ENCODE measurements at places on chromosomes 3 and 15.

- no peak for DNase-seq
These were observed 19.5 kb downstream of the SIDT1 start for GRCh38 chr3:113551820-113552219.

DNA sequence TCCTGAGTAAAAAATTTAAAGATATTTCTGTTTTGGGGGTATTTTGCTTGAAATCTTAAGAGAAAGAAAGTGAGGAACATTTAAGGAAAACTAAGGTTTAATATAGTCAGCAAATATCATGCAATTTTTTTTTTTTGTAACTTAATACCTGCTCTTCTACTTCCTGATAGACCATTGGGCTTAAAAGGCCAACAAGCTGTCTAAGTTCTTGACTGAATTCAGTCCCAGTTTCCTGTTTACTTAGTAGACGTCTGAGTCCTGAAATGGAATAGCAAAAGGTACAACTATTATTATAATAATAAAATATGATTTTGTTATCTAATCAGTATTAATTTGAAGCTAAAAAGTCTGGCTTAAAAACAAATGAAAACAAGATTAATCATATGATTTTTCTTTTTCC is 37.9 kb downstream of the IQCB1 start:
- no peak for DNase-seq

DNA sequence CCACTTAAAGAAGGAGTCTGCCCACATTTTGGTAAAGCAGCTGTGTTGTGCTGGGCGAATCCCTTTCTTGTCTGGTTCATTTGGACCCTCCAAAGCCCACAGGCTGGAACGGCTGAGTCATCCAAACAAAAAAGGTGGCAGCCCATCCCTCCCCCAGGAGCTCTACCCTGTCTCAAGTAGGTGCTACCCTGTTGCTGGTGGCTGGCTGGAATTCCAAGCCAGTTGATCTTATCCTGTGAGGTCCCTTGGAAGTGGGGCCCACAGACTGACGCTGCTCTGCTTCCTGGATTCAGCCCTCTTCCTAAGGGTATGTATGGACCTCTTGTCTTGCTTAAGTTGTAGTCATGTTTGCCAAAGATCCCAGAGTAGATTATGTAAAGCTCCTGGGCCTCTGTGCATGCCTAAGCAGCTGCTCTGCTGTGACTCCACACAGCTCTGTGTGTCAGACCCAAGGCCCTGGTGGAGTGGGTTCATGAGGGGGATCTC is 44.5 kb downstream of the CCR1 start:
- DNase-seq = no peak

GRCh38 chr15:52171807-52172206 is 19.4 kb downstream of the GNB5 start:
- DNase-seq = no peak

- no peak for DNase-seq
These were observed 2.1 kb downstream of the MAGI1 start for GRCh38 chr3:66036586-66037148.

DNA sequence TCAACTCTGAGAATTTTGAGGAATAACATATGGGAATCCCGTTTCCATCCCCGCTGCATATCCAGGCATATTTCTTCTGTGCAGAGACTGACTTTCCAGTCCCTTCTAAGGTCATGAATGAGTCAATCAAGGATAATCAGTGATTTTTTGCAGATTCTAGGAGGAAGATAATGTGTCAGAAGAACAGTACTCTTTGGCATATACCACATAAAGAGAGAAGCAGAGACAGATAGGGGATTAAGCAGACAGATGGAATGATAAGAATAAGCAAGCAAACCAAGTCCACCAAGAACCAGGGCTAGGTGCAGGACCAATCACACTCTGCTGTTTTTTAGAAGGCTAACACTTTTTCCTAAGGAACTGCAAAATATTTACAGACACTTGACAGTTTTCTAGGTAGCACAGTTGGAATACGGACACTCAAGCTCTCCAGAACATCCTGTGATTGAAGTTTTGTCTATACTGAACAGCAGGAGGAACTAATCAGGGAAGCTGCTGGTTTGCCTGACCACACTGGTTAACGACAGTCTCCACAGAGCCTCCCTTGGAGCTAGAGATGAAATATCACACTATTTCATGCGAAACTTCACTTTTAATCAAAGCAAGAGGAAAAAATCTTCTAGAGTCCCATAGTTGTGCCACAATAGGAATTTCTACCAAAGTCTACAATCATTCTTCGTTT is 450.0 kb upstream of the KCNMB2 start:
- DNase-seq = no peak

- DNase-seq = no peak
These were observed 174.7 kb downstream of the CD47 start for GRCh38 chr3:107916171-107916570.

DNA sequence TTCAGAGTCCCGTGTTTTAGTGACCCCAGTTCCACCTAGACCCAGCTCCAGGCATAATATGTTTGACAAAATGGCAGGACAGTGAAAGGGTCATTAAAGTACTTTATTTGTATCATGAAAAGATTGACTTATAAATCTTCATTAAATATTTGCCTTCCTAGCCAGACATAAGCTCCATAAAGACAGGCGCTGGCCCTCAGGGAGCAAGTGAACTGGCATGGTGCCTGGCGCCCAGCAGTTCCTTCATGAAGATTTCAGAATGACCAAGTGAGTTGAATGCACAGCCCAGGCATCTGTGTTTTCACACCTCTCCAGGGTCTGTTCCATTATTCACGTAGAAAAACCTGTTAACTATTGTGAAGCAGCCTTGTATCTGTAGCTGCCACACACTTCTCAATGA is 166.2 kb downstream of the GAP43 start:
- DNase-seq = no peak

- DNase-seq = no peak
These were observed 16.9 kb upstream of the PRKCI start for GRCh38 chr3:170205302-170205701.

GRCh38 chr15:97076011-97076410 is 745.5 kb downstream of the NR2F2 start:
- DNase-seq = no peak

DNA sequence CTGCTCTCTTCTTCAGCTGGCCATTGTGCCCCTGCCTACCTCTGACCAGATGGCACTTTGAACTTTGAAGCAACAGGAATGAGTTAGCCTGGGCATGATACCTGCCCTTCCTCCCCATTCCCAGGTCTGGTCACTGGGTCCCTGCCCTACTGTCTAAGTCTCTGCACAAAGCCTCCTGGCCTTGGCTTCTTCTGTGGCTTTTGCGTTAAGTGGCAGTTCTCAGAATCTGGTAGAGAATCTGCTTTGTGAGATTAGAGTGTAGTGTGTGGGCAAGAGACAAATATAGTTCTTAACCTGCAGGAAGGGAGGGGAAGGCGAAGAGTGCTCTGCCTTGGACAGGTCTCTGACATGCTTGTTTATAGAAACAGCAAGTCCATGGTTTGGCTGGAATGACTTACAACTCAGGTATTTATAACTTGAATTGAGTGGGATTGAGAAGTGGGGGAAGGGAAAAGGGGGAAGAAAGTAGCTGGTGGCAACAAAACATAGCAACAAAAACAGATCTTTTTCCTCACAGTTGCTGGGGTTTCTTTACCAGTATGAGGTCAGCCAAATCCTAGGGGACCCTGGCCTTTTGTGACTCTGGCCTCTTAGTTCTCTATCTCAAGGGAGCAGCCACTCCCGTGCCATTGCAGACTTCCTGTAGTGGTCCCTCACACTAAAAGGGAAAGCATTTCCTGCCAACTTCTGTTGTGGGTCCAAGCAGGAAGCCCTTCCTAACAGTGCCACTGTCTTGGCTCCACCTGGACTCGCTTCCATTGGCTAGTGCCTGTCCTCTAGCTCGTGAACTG is 16.7 kb downstream of the MAPKBP1 start:
- no peak for DNase-seq

DNA sequence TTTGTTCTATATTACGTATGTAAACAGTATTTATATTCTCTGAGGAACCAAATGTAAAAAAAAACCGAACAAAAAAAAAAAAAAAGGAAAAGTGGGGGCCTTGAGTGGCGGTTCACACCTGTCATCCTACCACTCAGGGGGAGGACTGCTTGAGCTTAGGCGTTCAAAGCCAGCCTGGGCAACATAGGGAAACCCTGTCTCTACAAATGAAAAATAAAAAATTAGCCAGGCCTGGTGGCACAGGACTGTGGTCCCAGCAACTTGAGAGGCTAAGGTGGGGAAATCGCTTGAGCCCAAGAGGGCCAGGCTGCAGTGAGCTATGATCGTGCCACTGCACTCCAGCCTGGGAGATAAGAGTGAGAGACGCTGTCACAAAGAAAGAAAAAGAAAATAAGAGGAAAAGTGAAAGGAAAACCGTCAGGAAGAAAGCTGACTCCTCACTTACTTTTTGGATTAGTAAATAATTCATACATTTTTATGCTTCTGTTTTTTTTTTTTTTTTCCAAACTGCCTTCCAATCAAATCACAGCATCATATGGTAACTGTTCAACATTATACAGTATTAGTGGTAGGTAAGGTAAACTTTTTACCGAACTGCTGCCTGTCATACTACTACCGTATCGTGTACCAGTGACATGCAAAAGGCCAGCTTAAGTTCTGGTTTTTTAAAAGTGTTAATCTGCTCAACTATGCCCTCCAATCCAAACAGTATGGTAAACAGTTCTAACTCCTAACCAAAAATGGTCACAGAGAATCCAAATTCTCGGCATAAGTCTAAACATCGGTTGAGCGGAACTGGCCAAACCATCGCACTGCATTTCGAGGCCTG is 1.2 kb downstream of the PHC3 start:
- DNase-seq = no peak

DNA sequence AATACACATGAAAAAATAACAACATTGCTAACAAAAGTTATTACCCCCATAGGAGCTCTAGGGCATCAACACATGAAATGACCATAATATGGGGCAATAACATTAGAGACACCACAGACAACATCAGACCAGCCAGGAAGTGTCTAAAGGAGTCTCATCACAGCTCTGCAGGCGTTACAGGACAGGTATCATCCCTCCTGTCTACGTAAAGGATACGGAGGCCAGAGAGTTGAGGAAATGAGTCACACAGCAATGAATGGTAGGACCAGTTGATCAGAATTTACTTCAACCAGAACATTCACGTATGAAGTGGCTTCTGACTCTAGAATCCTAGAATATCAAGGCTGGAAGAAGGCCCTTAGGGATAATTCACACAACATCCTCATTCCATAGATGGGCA is 1.8 kb downstream of the NME9 start:
- DNase-seq = no peak

- DNase-seq = no peak
These were observed 16.1 kb upstream of the CACNA1D start for GRCh38 chr3:53478166-53478830.

DNA sequence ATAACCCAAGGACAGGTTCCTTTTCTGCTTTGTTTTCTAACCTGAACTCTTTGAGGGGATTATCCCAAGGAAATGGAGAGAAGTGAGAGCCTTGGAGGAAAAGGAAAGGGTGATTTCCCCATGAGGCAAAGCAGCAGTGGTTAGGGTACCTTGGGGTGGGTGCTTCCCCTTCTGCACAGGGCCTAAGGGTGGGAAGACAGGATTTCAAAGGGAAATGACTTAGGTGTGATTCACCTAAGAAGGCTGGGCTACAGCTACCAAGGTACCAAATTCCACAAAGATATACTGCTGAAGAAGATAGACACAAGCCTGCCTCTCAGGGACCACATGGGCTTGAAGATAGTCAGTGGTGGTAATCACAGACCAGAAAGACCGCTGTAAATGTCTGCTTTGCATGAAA is 325.3 kb upstream of the DPH6 start:
- DNase-seq = no peak

GRCh38 chr3:108406661-108407206 is 103.7 kb downstream of the MYH15 start:
- no peak for DNase-seq

- DNase-seq = no peak
These were observed 200.9 kb downstream of the ATP8B4 start for GRCh38 chr15:49918121-49918520.

DNA sequence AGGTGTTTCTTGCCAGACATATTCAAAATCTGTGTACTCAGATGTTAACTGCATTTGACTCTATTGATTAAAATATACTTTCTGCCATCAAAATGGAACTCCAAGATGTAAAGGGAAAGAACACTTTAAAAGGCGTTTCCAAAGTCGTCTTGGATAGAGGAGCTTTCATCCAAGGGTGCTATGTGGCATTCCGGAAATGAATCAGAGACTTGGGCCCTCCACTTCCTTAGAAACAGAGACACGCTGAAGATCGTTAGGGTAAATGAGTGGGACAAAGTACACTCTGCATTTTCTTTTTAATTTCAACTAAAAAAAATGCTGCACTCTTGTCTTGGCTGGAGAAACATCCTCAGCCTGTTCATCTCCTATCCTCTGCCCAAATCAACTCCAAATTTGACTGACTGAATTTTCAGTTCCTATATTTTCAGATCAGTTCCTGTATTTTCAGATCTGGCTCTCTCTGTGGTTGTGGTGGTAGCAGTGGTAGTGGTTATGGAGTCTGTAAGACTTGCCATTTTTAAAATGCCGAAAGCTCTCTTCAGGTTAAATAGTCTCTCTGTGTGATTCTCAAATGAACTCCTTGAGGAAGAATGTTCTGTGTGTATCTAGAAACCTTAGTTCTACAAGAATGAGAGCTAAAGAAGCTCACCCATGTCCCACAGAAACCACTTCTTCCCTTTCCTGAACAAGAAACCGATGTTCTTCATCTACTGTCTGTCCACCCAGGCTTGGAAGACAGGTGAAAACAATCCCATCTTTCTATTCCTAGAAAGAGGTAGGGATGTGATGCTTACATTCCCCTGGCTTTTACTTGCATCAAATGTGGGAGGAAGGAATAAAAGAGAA is 156.8 kb upstream of the ICE2 start:
- DNase-seq = no peak

GRCh38 chr3:133691273-133692107 is 29.7 kb upstream of the TOPBP1 start:
- DNase-seq = no peak

DNA sequence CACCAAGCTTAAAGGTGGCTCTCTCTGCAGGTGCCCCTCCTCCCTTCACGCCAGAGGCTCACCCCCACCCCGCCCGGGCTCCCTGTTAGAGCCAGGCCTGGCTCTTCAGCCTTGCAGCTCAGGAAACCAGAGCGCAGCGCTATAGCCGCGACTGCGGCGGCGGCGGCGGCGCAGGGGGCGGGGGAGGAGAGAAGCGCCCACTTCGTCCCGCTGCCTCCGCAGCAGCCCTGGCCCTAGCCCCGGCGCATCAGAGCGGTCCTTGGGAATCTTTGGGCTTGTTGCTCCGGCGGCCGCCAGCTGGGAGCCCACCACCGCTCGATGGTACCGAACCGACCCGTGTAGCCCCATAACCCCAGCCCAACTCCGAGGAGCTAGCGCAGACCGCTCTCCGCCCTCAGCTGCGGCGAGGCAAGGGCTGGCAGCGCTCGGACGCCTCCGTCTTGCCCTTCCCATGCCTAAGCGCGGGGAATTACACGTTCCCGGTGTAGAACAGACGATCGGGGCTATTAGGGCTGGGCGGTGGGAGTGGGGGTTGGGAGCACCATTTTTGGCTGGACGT is 1.2 kb downstream of the RASGRF1 start:
- no peak for DNase-seq
